ENCODE measurements at places on chromosomes 5 and 9.

- no peak for DNase-seq
Measured at GRCh38 chr5:166172597-166172996, 2118.8 kb upstream of the WWC1 start.

DNA sequence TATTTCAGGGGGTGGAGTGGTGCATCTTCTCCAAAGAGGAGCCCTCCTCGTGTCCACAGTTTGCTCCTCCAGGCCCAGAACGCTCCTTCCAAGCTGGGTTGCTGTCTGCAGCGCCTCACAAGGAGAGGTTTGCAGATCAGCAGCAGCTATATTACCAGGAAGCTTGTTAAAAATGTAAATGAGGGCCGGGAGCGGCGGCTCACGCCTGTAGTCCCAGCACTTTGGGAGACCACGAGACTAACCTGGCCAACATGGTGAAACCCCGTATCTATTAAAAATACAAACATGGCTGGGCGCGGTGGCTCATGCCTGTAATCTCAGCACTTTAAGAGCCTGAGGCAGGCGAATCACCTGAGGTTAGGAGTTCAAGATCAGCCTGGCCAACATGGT lies 25.0 kb upstream of the FRMPD1 start:
- no peak for DNase-seq

DNA sequence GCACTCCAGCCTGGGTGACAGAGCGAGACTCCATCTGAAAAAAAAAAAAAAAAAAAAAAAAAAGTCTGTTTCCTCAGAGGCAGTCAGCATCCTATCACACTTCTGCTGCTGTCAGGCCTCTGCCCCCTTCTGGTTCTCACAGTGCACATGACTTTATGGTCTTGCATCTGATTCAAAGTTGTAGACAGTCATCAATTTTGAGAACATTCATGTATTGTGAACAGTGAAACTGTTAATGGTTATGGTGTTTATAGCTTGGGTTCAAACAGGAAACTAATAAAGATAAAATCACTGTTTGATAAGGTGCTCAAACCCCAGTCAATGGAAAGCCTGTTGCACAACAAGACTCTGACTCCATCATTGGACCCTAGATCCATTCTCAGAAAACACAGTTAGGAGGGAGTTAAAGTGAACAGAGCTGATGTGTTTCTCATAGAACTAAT lies 61.4 kb downstream of the FOXD1 start:
- DNase-seq: no peak

GRCh38 chr9:110444911-110445310 lies 107.2 kb upstream of the TXNDC8 start:
- DNase-seq: no peak

DNA sequence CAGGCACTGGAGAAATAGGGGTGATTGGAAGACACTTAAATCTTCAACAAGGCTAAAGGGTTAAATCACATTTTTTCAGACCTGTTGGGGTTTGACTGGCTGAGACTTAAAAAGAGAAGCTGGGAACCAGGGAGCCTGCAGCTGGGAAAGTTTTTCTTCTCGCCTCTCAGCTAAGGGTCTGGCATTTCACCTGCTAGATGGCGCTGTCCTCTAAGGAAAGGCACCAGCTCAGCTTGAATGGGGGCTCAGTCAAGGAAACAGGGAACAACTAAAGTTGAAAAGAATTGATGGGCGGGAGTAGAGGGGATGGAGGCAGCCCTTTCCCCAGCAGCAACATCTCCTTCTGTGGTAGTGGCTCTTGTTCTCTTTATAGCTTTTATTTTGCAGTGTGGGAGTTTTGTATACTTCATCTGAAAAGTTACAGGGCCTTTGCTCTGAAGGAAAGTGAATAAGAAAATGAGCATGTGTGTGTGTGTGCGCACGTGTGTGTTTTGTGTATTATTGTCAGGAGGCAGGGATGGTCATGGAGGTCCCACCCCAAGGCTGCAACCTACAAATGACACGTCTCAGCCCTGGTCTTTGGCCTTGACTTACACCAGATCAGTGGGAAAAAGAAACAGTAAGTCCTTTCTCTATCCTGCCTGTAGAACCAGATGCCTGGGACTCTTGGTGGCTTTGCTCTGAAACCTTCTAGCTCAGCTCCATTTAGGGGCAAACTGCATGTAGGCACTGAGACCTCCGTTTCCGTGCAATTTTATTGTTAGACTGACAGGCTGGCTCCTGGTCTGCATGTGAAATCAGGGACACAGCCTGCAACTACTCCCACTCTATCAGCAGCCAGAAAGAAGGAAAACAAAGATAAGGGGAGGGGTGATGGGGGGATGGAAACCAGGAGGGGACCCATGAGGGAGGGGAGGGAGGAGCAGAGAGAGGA lies 316.2 kb upstream of the CLINT1 start:
- no peak for DNase-seq

DNA sequence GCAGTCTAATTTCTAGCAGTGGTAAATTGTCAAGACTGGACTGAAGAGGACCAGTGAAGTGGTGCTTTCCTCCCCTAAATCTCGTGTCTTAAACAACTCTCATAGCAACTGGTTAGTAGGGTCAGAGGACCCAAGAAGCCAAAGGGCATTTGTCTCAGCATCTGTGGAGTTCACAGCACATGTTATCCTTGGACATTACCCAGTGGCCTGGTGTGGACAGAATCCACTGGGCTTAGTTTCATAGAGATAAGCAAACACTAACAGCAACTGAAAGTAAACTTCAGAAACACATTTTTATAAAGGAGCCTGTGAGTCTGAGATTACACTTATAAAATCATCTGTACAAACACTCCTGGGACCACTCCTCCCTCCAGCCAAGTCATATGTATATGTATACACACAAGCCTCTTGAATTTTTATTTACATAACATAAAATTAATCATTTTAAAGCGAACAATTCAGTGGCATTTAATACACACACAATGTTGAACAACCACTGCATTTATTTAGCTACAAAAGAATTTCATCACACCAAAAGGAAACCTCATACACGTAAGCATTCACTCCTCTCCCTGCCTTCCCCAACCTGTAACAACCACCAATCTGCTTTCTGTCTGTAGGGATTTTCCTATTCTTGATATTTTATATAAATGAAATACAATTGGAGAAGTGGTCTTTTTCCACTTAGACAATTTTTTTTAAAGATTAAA lies 457.8 kb downstream of the RASEF start:
- DNase-seq: no peak

DNA sequence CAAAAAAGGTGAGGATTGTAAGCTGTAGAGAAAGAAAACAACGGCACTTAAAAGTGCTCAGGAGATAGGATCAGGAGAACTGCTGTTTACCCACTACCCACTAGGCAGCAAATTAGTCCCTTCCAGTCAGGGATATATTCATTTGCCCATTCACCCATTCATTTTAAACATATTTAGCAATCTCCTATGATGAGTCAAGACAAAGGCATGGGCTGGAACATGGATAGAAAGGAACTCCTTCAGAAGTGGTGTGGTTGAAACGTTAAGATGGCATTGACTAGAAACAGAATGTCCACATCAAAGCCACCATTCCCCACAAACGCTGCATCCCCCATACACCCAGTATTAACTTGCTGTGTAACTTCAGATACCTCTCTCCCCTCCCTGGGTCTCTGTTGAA lies 225.7 kb downstream of the ASTN2 start:
- no peak for DNase-seq

- DNase-seq: no peak
Measured at GRCh38 chr5:67050125-67050524, 146.5 kb downstream of the CD180 start.

DNA sequence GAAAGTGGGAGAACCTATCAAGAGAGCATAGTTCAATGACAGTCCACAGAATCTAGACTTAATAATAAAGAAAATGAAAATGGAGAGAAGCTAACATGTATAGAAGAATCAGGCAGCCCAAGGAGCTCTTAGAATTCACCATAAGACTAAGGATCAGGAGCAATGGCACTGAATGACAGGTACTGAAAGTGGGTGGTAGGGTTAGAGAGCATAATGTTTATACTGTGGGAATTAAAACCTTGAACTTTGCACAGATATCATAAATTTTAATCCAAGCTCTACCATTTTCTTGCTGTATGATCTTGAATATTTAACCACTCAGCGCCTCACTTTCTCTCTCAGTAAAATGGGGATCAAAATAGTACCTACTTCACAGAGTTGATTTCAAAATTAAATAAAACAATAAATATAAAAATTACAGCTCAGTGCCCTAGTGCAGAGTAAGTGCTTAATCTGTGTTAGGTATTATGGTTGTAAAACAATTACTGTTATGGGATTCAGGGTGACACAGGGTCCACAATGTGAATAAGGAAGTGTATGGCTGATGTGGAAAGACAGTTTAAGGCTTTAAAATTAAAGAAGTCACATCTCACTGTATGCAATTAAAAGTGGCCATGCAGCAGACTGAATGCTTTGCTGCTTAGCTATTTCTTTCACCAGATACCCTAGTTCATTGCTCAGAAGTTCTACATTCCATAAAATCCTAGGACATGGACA lies 319.8 kb downstream of the HINT1 start:
- no peak for DNase-seq

DNA sequence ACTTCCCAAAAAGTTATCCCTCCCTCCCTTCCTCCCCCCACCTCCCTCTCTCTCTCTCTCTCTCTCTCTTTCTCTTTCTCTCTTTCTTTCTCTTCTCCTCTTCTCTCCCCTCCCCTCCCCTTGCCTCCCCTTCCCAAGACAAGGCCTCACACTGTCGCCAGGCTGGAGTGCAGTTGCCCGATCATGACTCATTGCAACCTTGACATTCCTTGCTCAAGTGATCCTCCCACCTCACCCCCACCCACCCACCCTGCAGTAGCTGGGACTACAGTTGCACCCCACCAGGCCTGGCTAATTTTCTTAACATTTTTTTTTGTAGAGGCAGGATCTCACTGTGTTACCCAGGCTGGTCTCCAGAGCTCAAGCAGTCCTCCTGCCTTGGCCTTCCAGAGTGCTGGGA lies 32.8 kb downstream of the VPS13A start:
- DNase-seq: no peak

DNA sequence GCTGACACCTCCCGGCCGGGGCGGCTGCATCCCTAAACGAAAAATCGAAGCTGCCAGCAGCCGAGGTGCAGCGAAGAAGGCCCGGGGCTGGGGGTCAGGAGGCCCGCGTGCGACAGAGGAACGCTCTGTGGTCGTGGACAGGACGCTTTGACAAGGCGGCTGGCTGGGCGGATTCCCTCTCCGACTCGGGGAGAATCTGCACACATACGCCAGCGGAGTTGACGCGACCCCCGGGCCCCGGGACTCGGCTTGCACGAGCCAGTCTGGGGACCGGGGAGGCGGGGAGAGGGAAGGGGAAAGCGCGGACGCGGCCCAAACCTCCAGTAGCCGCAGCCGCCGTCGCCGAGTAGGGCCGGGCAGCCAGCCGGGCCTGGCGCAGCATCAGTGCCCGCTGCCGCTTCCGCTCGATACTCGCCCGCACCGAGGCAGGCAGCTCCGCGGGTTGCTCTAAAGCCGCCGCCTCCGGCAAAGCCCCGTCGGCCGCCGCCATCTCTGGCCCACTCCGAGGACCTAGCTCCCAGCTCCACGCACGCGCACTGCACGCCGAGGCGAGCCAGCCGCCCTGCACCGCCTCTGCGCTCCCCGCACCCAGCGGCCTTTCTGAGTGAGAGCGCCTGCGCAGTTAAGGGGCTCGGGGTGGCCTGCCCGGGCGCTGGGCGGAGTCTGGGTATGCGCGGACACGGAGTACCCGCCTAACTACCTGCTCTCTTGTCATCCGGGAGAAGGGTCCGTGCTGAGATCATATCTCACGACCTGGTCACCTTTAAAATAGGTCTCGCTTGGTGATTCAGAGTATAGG lies at the start of gene XPA:
TSS of gene XPA (minus strand) at position 538 of the 799 bp plus-strand sequence. CDS start at position 490, 48 bp downstream.
- DNase-seq: peak; percentile 78

- no peak for DNase-seq
Measured at GRCh38 chr5:4082966-4083564, 487.4 kb downstream of the IRX1 start.

- DNase-seq: no peak
Measured at GRCh38 chr5:58143181-58143580, 316.7 kb downstream of the PLK2 start.

DNA sequence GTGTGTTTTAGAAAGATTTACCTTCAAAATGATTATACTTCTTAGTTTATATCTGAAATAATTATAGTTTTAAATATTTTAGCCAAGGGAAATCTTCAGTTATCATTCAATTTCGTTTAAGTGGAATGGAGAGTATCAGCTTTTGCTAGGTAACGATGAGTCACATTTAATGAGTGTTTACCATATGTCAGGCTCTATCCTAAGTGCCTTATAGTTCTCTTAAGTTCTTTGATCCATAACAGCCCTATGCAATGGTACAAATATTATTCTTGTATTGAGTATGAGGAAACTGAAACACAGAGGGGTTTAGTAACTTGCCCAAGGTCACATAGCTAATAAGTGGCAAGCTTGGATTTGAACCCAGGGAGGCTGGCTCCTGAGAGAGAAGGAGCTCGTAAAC lies 37.5 kb upstream of the SHB start:
- no peak for DNase-seq

- DNase-seq: no peak
Measured at GRCh38 chr9:122040561-122041242, 52.4 kb downstream of the TTLL11 start.

Data from GF-D8 (cell line).